ENCODE measurements at places on chromosomes 5 and 9.

DNA sequence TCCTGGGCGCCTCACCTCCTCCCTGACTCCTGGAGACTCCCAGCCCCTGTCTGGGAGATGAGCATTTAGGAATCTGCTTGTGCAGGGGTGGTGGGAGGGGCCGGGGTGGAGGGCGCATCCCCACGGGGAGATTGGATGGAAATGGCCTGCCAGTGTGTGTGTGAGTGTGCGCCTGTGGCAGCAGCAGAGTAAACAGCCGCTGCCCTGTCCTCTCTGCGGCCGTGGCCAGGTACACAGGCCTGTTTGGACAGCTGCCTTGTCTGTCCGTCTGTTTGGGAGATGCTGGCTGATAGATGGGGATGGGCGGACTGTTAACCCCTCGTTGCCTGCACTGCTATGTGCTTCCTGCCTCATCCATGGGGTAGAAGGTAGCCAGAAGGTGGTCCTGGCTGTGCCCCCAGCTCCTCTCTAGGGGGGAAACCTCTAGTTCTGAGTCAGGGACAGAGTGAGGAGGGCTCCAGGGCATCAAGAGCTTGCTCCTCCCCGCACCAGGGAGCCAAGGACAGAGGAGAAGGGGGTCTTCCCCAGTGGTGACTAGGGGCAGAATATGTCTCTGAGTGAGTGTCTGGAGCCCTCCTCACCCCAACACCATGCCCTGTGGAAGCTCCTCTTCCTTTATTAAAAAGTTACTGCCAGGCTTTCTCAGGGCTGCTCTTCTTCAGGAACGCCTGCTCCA lies 60.1 kb downstream of the LMX1B start:
- no peak for DNase-seq

DNA sequence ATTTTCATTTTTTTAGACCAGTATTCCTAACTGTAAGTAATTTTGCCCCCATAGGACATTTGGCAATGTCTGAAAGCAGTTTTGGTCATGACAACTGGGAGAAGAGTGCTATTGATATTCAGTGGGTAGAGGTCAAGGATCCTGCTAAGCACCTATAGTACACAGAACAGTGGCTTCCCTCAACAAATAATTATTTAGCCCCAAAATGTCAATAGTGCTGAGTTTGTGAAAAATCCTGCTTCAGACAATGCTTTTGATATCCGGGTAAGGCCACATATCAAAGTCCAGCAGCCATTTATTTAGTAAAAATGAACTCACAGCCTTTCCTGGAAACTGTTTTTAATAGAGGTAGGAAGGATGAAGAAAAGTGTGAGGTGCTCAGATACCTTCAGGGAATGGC lies 8.1 kb upstream of the TARS1 start:
- no peak for DNase-seq

DNA sequence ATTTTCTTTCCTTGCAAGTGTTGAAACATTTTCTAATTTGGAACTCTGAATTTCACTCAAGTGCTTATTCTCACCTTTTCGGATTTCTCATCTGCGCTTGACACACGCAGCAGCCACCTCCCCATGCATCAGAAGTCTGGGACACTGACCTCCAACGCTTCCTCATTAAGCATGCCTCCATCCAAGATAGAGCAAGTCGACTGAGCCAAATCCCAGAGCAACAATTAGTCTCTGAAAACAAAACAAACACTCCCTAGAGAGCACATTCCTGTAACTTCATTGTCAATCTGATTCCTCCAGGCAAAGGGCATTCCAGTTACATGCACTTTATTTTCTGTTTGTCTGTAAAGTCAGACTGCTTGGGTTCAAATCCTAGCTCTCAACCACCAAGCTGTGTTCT lies 5.7 kb downstream of the CD180 start:
- no peak for DNase-seq

- no peak for DNase-seq
Measured at GRCh38 chr9:132216861-132217619, 55.2 kb downstream of the NTNG2 start.

GRCh38 chr9:71168418-71168817 lies 47.0 kb upstream of the TRPM3 start:
- DNase-seq = no peak

- DNase-seq = no peak
Measured at GRCh38 chr5:130065617-130066016, 161.4 kb downstream of the CHSY3 start.

GRCh38 chr5:130975299-130975698 lies 189.8 kb downstream of the HINT1 start:
- DNase-seq = no peak

DNA sequence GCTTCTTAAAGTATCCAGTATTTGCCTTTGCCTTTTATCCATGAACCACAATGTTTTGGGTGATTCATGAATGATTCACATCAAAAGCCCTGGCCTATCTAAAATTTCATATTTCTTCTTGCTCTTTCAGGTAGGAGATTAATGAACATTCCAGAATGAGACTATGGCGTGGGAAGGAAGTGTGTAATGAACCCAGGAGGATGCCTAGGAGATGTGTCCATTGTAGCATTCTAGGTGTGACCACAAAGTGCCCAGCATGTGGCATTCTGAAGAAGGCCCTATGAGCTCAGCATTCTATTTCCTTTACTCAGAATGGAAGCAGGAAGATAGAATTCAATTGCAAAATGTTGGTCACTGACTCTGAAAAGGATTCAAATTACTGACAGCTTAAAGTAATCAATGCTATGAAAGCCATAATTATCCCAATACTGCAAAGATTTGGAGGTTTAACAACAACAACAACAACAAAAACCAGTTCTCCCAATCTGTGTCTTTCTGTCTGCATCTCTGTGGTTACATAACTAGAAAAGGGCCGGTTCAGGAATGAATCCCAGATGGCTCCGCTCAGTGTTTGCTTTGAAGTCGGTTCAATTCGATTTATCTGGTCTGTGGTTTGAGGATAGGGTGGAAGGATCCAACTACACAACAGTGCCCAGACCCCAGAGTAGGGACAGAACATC lies 126.7 kb downstream of the FOXD1 start:
- DNase-seq = no peak

GRCh38 chr5:95846554-95847260 lies 24.2 kb upstream of the GLRX start:
- peak; percentile 84 for DNase-seq

- DNase-seq = no peak
Measured at GRCh38 chr5:180034564-180034963, 37.0 kb downstream of the RNF130 start.

GRCh38 chr9:100670719-100671118 lies 92.8 kb downstream of the CAVIN4 start:
- no peak for DNase-seq

GRCh38 chr5:132788508-132788907 lies 11.5 kb upstream of the SEPTIN8 start:
- peak; percentile 57 for DNase-seq

- no peak for DNase-seq
Measured at GRCh38 chr9:18971404-18971803, 61.6 kb downstream of the SAXO1 start.

DNA sequence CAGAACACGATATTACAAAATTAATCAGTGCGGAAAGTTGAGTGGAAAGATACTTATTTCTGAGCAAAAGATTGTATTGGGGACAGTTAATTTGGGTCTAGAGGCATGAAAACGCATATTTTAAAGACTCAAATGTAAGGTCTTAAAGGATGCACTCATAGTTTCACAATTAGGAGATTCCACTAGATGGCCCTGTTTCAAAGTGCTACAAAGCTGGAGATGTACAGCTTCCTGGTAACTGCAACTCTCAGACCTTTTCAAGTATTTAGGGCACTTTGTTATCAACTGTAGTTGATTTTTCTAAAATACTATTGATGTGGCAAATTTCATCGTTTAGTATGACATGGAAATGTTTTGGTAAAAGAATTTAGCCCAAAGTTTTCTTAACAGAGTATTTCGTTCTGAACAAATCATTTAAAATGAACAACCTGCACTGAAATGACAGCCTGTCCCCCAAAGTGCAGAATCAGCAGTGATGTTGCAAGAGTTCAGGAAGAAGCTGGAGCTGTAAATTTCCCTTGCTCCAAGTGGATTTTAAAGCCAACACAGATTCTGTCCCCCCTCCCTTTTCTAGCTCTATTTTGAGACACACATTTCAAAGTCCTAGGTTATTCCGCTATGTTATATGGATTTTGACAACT lies 16.2 kb upstream of the NDUFB6 start:
- peak; percentile 83 for DNase-seq
